Fibroblast of skin of right biceps (primary cell): ENCODE measurements at places on chromosomes 7 and 10.
A peak's percentile ranks its signal among the peaks of the same experiment; 100 is the strongest.

GRCh38 chr10:131172433-131172832, 139.1 kb downstream of the TCERG1L start:
- DNase-seq: no peak

- DNase-seq: no peak
Observed at GRCh38 chr10:119637631-119638030, 13.5 kb upstream of the BAG3 start.

GRCh38 chr7:143487566-143487965, 9.9 kb downstream of the TAS2R41 start:
- peak; percentile 74 for DNase-seq

DNA sequence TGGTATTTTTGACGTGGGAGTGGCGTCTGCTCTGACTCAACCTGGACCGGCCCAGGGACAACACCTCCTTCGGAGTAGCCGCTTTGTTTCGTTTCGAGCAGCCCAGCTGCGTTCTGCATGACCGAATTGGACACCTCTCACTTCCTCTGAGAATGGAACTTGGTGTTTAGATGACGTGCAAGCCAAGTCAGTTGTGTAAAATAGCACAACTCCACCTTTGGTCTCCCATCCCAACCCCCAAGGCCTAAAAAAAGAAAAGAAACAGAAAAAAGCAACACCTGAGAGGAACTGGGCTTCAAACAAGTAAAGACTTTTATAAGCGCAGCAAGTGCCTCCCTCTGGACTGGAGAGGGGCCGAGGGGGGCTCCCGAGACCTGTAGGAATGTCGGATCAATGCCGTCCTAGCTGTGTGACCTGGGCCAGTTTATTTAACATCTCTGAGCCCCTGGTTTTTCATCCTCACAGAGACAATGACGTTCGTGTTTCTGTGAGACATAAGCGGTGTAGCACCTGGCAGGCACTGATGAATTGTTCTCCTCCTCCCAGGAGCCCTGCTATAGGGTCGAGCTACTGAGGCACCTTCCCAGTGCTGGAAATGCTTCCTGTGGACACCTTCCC, 52.0 kb upstream of the SMNDC1 start:
- peak; percentile 44 for DNase-seq

DNA sequence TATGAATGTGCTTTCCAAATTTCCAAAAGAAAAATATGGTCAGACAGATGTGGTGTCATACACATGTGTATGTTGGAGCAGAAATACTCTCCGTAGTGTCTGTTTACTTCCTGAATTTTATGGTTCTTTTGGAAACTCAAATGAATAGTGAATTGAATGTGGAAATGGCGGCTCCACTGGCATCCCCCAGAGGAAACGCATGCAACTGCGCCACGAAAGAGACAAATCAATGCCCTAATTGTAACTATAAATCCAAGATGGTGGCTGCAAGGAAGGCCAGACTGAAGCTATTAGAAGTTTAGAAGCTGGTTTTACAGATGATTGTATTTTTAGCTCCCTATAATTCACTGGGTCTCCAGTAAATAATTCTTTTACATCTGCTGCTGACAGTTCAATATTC, 246.7 kb downstream of the FGFR2 start:
- no peak for DNase-seq

- DNase-seq: peak; percentile 91
Observed at GRCh38 chr10:101032637-101033224, 1.7 kb downstream of the SFXN3 start.
